HS-27A (cell line): ENCODE measurements at places on chromosomes 3 and 15.
A peak's percentile ranks its signal among the peaks of the same experiment; 100 is the strongest.

- DNase-seq: no peak
Observed at GRCh38 chr3:159517105-159517504, 471.5 kb upstream of the IL12A start.

- no peak for DNase-seq
Observed at GRCh38 chr15:34804776-34805175, 9.4 kb upstream of the ACTC1 start.

GRCh38 chr15:64522226-64522823, 61.9 kb downstream of the ZNF609 start:
- DNase-seq: no peak

GRCh38 chr3:37945807-37946530, 44.6 kb upstream of the VILL start:
- DNase-seq: peak; percentile 68

DNA sequence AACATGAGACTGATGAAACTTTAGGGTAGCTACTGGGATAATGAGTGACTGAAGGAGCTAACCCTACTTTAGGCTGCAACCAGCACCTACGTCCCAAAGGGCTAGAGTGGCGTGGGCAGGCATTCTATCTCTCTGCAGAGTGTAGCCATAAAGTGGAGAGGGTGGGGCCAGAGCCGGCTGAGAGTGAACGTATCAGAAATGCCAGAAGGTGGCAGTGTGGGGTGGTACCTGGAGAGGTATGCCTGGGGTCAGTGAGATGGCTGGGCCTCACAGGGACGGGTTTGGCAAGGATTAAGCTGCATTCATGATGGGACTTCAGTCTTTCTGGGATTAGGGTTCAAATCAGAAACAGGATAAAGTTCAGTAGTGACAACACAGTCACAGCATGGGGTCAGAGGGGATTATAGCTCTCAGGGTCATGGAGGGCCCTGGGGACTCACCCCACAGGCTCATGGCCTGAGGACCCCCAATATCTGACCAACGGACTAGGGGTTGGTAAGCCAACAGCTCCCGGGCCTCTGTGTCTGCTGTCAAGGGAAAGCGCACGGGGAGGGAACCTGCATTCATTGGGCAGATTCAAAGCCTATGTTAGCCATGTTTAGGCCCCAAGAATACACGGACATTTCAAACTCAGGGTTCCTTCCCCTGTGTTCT, 86.5 kb upstream of the FOXB1 start:
- peak; percentile 41 for DNase-seq

- DNase-seq: no peak
Observed at GRCh38 chr15:58419803-58420524, 11.8 kb upstream of the LIPC start.

- DNase-seq: no peak
Observed at GRCh38 chr3:128632301-128632700, 18.3 kb downstream of the RPN1 start.

DNA sequence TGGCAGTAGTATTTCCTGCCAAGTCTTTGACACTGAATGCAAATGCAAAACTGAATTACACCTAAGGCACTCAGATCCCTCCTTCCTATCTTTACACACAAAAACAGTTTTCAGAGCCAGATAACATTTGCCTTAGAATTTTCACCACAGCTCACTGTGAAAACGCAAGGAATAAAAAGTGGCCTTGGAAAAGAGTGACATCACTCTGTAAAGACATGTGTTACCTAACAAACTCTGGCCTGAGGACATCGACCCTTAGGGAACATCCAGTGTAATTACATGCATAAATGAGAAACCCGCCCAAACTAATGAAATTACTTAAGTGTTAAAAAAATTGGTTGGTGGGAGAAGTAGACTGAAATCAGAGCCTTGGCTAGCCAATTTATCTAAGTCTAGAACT, 88.9 kb downstream of the PLOD2 start:
- no peak for DNase-seq

DNA sequence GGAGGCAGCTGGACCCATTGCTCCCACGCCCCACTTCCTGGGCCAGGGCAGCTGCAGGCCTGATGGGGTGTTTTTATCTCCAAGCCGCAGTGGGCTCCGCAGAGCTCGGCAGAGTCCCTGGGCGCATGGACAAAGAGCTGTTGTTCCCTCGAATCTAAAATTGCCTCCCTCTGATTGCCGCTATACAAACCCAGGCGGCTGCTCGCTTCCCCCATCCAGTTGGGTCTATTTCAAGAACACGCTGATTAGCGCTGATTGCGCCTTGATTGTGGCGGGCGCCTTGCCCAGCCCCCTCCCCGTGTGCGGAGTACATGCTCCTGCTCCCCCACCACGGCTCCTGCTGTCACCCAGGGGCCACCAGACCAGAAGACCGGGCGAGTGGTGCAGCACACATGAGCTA, 43.4 kb upstream of the SLC6A1 start:
- DNase-seq: no peak

DNA sequence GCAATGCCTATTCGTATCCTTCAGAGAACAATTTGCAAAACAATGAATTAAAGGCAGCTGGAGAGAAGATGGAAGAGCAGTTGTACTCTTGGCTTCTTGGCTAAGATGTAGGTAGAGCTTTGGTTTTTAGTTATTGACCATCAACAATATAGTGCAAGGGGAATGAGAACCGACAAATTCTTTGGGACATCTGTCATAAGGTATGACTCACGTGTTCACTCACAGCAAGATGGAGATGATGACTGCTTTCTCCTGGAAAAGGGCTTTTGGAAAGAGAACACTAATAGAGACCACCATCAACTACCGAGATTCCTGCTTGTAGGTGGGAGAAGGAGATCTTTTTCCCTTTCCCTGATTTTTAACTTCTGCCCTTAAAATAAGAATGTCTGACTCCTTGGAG, 234.9 kb downstream of the NTRK3 start:
- no peak for DNase-seq

DNA sequence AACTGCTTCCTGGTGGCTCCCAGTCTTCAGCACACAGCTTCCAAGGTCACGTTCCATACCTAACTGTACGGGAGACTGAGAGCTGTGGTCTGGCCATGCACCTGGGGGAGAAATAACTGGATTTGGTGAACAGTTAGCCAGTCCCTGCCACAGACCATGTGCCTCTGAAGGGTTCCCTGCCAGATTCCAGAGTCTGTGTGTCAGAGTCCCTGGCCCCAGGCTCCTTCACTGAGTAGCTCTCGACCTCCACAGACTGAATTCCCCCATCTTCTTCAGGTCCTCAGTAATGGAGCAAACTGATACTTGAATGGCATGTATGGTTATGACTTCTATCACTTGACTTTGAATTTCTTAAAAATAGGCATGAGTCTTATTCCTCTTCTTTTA, 17.5 kb downstream of the MKRN2OS start:
- no peak for DNase-seq

DNA sequence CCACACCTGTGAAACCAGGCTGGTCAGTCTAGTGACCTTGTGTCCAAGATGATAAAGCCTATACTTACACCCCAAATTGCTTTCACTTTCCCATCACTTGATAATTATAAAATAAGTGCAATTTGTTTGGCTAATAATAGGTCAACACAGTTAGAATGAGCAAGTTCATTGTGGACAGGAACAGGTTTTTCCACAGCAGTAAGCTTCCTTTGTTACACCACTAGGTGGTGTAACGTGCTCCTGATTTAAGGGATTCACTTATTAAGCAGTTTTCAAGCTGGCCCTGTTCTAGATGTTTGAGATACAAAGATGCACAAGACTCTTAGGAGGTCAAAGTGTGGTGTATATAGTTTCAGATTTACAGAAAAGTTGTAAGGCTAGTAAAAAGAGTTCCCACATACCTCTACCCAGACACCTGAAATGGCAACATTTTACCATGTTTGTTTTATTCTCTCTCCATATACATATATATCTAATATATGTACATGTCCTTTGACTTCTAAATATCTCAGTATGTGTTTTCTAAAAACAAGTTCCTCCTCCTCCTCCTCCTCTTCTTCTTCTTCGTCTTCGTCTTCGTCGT, 6.8 kb upstream of the MFSD1 start:
- DNase-seq: no peak

DNA sequence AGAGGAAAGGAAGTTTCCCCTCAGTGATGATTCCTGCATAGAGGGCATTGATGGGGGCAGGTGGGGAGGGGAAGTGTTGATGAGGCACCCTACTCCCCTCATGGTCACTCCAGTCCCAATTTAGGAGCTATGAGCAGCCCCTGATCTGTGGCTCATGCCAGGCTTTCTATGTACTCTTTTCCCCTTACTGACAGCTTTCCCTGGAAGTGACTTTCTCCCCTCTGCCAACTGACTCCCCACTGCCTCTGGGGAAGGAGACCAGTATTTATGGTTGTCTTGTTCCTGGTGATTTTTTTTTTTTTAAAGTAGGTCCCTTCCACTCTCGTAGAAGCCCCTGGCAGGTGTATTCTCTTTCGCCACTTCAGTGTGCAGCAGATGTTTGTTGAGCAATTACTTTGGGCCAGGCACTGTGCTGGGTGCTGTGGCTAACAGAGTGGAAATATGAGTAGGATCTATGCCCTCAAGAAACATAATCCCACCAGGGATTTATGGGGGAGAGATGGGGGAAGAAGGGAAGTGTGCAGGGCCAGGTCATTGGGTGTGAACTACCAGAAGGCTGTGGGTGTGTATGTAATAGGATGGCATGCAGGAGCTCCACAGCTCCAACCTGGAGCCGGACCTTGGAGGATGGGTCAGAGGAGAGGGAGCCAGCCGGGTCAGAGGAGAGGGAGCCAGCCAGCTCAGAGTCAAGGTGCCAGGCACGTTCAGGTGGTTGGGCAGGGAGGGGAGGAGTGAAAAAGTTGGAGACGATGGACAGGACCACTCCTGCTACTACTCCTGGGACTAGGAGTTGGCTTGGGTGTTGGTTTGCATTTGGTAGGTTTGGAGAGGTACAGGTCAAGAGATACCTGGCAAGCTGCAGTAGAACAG, 3.5 kb downstream of the SMAD6 start:
- no peak for DNase-seq

DNA sequence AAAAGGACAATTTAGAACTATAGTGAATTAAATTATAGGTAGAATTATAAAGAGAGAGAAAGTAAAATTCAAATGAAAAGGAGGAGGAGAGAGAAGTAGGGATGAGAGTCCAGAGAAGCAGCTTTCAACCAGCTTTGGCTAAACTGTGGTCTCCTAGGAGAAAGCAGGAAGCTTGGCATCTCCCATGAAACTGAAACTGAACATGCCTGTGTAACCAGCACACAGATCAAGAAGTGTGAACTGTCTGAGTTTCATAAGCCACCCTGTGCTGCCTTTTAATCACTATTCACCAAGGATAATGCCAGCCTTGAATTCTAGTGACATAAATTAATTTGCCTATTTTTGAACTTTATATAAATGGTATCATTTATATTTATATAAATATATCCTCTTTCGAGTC, 128.5 kb downstream of the MYRIP start:
- DNase-seq: no peak

DNA sequence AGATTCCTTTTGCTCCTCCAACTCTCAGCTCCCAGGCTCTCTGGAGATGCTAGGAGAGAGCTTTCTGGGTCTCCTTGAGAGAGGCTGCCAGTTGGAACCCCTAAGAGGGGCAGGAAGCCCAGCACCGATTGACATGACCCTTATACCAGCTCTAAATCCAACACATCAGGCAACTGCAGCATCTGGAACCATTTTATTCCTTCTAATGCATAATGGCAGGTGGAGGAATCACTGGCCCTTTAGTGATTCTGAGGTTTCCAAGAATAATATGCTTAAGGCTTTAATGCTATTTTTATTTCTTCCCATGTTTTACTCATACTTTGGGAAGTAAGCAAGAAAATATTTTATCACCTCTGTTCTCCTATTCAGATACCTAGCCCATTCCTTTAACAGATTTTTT, 60.3 kb upstream of the TEX264 start:
- DNase-seq: no peak

- no peak for DNase-seq
Observed at GRCh38 chr3:31523543-31523942, 9.2 kb upstream of the STT3B start.

DNA sequence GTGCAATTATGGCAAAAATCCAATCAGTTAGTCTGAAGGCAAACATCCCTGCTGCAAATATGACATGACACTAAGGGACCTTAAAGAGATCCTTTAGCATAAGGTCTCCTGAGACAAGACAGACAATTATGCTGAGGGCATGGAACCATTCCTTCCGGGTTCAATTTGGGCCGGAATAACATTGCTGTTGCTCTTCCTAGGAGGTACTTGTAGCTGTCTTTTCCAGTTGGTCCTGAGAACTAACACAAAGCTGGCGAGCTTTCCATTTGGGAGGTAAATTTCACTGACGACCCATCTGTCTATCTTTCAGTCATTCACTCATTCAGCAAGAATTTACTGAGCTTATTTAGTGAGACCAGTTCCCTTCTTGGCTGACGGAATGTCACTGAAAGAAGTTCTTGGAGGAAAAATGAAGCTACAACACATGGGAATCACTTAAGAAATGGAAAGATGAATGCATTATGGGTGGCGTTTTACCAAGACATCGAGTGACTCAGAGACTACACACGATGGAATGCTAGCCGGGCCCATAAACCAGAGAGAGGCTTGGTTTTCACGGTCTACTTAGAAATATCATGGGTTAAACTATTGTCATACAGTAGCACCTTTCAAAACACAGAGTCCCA, 215.5 kb downstream of the PDZRN3 start:
- no peak for DNase-seq

DNA sequence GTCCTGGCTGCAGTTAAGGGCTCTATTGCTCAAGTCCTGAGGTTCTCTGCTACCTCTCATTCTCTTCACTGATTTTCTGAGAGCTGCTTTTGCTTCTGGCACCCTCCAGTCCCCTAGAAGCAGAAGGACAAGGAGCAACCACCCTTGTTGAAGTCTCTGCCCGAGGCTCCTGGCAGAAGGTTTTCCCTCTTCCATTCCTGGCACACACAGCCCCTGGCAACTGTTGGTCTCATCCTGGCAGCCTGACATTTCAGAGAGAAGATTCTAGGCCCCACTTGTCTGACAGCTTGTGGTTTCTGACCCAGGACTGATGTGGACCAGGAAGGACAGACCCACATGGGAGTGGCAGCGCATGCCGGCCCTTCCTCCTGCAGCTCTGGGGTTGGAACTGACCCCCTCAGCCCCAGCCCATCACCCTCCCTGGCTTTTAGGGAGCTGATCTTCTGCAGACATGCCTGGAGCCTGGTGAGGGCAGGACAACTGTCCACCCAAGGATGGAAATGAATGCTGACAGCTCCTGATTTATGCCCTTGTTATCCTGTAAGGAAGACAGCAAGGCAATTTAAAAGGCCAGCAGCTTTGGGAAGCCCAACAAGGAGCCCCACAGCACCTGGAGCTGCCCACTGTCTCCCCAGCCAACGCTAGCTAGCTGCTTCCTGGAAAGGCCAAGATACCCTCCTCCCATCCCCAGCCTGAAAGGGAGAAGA, 13.0 kb upstream of the NTRK3 start:
- no peak for DNase-seq

DNA sequence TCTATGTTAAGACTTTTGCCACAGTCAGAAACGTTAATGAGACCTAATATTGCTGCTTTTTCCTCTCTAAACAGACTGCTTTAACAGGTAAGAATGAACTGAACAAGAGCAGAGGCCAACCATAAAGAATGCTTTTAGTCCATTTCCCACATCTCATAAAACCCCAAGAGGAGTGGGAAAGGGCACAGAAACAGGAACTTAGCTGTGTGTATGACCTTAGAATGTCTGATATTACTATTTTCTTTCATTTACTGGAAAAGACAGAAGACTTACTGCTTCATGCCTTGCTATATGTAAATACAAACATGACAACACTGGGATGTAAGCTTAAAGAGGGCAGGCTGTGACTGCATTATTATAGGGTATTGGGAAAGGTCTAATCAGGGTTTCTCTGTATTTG, 115.0 kb downstream of the ISL2 start:
- DNase-seq: no peak
